Muscle of leg (tissue), 16 donors: ENCODE measurements at places on chromosomes 3 and 15. TPM values are rescaled to one million over a fixed set of nuclear protein-coding genes. Genes with fewer than 3 reads are reported as not detected.

The STAG1 gene
- polyA plus RNA-seq: 30.4 TPM

The CHRM5 gene
- not detected for polyA plus RNA-seq

The MITF gene
- polyA plus RNA-seq: 6.2 TPM

The MYO9A gene
- 28.0 TPM for polyA plus RNA-seq

The SLC38A3 gene
- polyA plus RNA-seq: 2.6 TPM

The MDFIC2 gene
- polyA plus RNA-seq: 0.20 TPM

The QTRT2 gene
- 13.0 TPM for polyA plus RNA-seq

The LTK gene
- 6.1 TPM for polyA plus RNA-seq

The ACKR2 gene
- polyA plus RNA-seq: 0.31 TPM

The BTD gene
- 10.5 TPM for polyA plus RNA-seq

GRCh38 chr3:42529468-42529867, 27.0 kb downstream of the VIPR1 start:
- no peak for DNase-seq

DNA sequence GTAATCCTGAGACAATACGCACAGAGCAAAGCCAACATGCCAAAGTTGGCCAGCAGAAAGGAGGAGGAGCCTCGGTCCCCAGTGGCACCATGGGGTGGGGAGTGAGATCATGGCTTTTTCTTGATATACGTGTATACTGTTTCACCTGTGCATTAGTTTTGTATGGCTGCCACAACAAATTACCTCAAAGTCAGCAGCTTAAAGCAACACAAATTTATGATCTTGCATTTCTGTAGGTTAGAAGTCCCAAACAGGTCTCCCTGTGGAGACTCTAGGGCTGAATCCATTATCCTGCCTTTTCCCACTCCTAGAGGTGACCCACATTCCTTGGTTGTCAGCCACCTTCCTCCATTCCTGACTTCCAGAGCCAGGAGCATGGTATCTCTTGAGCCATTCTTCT, 176.9 kb upstream of the NSMCE3 start:
- no peak for DNase-seq

DNA sequence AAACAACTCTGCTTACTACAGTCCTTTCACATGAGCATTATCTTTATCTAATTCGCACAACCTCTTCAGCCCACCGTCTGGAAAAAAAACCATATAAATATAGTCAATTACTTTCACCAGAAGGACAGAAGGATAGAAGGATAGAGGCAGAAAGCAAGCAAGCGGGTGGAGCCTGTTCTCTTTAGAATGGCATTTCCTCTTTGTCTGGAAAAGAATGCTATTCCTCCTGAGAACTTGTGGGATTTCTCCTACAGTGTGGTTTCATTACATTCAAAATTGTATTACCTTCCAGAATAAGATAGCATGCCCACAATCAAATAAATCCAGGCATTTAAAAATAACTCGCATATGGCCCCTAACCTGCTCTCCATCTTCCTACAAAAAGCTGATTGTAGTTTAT, 23.1 kb downstream of the SLC30A4 start:
- DNase-seq: no peak

DNA sequence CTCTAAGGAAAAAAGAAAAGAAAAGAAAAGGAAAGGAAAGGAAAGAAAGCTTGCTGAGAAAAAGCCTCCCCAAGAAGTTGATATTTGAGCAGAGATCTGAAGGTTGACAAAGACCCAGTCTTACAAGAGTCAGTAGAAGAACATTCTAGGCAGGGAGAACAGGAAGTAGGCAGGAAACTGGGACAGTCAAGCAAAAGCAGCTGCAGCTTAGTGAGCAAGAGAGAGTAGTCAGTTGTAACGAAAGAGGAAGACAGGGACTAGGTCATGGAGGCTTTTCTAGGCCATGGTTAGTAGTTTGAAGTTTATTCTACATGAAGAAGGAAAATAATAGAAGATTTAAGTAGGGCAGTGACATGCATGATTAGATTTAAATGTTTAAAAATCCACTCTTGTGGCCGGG, 31.8 kb upstream of the KLHL6 start:
- DNase-seq: peak; percentile 71

- no peak for DNase-seq
These were observed 133.3 kb downstream of the GRM7 start for GRCh38 chr3:6994081-6994668.

- DNase-seq: no peak
These were observed 206.5 kb downstream of the NR1D2 start for GRCh38 chr3:24151594-24151993.

- DNase-seq: no peak
These were observed 6.7 kb upstream of the SRP14 start for GRCh38 chr15:40045572-40046217.

- DNase-seq: no peak
These were observed 11.2 kb downstream of the SENP7 start for GRCh38 chr3:101501783-101502182.

DNA sequence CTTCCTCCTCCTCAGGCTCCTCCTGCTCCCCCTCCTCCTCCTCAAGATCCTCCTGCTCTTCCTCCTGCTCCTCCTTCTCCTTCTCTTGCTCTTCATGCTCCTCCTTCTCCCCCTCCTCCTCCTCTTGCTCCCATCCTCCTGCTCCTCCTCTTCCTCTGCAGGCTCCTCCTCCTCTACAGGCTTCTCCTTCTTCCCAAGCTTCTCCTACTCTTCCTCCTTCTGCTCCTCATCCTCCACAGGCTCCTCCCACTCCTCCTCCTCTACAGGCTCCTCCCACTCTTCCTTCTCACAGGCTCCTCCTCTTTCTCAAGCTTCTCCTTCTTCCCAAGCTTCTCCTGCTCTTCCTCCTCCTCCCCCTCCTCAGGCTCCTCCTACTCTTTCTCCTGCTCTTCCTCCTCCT, 47.7 kb downstream of the WNT7A start:
- DNase-seq: no peak

GRCh38 chr15:89777782-89778380, 1.7 kb downstream of the MESP2 start:
- DNase-seq: no peak

GRCh38 chr15:74636984-74637383, 21.3 kb downstream of the CLK3 start:
- DNase-seq: no peak

DNA sequence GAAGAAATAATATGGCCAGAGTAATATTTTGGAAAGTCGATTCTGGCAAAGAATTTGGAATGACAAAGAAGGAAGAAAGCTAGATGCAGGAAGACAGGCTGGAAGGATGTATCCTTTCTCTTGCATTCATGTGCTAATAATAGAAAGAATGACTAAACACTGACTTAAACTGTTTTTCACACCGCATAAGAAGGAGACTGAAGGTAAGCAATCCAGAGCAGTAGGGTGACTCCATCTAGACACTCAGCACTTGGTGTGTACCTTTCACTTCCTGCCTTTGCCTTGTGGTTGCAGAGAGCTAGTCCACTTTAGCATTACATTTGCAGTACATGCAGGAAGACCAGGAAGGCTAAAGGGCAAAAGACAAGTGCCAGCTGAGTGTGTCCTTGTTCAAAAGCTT, 234.6 kb downstream of the RBMS3 start:
- DNase-seq: no peak

- DNase-seq: peak; percentile 68
These were observed 391.5 kb downstream of the ERC2 start for GRCh38 chr3:56076746-56077145.

DNA sequence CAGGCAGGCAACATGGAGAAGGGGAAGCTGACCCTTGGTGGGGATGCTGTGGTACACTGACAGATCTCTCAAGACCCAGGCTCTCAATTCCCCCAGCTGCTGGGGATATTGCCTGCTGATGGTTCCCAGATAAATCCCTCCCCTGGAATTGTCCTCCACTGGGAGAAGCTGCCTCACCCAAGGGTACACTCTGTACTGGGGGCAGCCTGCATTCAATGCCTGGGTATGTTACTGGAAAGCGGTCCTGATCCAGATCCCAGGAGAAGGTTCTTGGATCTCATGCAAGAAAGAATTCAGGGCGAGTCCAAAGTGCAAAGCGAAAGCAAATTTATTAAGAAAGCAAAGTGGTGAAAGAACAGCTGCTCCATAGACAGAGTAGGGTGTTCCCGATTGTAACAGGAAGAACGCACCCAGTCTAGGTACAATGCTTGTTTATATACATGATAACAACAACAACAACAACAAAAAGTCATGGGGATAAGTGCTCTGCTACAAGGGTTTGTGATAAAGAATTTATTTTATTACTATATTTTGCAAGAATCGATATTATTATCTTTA, 591.5 kb upstream of the ADAMTS9 start:
- peak; percentile 28 for DNase-seq

DNA sequence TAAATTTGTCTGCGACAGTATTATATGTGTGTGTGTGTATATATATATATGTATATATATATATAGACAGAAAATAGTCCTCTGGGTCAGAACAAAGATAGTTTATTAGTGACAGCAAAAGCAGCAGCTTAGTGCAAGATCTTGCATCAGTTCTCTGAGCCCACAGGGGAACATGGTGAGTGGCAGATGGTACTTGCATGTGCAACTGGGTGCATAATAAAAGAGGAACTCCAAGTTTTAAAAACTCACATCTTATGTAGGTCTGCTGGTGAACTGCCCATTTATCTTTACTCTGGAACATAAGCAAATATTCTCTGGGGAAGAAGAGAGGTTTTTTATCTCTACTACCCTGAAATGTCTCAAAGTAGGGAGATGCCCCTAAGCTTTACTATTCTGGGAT, 276.4 kb downstream of the POLQ start:
- DNase-seq: no peak

DNA sequence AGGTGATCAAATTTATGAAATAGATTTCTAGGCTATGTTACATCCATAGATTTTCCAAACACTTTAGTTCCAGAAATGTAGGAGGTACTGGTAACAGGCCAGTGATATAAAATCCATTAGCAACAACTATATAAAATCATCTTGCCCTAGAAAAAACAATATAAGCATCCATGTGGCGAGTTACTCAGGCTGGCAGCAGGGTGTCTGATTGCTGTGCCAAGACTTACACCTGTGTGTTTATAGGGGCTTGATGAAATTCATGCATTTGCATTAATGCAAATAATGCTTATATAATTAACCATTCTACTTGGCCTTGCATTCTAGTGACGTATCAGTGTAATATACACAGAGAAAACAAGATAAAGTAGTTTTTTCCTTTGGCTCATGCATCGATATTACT, 153.4 kb downstream of the PLCL2 start:
- no peak for DNase-seq

GRCh38 chr3:81913886-81914663, 152.6 kb upstream of the GBE1 start:
- no peak for DNase-seq

GRCh38 chr3:83011481-83011880, 1250.0 kb upstream of the GBE1 start:
- no peak for DNase-seq

- no peak for DNase-seq
These were observed 11.3 kb downstream of the HDAC11 start for GRCh38 chr3:13491206-13491974.

DNA sequence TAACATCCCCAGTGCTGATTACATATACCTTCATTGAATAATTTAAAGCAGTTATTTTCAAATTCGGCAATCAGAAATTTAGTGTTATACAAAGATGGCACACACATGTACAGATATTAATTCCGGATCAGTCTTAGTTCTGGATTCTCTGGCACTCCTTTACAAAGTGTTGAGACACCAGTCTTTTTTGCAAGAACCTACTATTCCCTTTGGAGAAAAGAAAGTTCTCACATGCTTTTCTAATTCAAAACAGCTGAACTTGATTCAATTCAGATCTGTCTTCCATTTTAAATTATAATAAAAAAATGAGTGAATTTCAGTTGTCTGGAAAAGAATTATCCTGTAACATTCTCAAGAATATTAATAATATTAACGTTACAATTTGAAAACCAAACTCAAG, 20.4 kb downstream of the CCDC191 start:
- DNase-seq: no peak

DNA sequence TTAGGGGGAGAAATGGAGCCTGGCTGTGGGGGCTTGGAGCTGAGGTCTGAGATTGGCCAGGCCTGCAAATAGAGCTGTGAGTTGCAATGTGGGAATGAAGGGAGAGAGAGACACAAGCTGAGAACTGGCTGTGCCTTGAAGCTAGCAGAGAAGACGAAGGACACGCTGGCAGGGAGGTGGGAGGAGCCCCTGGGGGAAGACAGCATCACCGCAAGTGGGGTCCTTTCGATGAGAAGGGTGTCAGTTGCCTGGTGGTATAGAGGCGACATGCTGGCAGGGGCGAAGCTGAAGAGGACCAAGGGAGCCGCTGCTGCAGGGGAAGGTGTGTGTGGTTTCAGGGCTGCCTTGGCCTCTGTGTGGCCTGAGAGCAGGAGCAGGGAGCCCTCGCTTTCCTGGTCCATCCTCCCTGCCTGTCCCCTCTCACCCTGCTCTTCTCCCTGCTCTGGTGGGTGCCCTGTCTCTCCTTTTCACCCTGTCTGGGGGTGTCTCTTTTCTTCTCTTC, 5.5 kb downstream of the RHCG start:
- DNase-seq: no peak

- no peak for DNase-seq
These were observed 629.5 kb downstream of the MAGI1 start for GRCh38 chr3:65409176-65409569.

DNA sequence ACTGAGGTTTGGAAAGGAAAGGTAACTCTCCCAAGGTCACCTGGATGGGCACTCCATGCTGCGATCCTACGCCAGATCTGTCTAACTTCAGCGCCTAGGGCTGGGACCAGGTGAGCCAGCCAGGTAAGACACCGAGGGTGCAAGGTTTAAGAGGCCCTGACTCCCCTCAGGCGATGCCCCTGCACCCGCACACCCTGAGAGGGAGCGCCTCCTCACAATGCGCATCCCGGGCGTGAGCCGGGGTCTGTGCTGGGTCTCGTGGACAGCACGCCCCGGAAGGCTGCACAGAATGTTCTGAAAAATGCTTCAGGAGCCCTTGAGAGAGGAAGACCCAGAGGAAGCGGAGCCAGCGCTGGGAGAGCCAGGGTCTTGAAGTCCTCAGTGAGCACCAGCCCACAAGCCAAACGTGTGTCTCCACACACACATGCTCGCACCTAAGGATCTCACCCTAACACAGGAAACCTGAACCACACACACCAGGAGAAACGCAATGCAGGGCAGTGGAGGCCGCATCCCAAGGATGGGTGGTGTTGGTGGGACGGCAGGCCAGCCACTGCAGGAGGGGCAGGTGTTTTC, 142.0 kb downstream of the ADAMTS17 start:
- DNase-seq: no peak

GRCh38 chr3:22887664-22888291, 315.3 kb upstream of the UBE2E2 start:
- peak; percentile 53 for DNase-seq

DNA sequence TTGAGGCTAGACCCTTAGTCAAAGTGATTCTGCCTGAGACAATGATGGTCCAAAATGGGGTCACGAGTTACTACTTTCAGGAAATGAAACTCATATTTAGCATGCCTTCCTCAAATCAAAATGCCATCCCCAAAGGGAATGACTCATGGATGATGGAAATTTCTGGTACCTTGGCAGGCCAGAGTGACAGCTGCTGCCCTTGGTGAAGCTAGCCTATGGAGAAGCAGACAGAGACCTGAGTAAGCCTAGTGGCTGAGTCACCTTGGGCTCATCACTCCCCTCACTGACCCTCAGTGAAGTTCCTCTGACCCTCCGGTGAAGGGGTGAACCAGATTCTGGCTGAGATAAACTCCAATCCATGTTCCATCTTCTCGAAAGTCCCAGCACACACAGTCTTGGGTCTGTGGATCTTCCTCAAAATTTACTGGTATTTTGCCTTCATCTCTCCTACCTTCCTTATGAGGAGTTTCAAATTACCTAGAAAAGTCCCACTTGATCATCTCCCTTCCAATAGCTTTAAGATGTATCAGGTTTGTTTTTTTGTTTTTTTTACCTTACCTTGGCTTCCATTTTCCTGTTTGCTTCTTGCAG, 54.5 kb upstream of the ABHD17C start:
- no peak for DNase-seq
